ENCODE measurements at places on chromosomes 12 and 14.

- no peak for DNase-seq
These were observed 278.1 kb upstream of the SEL1L start for GRCh38 chr14:81811705-81812269.

- no peak for DNase-seq
These were observed 35.0 kb upstream of the FKBP4 start for GRCh38 chr12:2759733-2760132.

GRCh38 chr14:60332869-60333268 is 83.8 kb downstream of the PPM1A start:
- no peak for DNase-seq

DNA sequence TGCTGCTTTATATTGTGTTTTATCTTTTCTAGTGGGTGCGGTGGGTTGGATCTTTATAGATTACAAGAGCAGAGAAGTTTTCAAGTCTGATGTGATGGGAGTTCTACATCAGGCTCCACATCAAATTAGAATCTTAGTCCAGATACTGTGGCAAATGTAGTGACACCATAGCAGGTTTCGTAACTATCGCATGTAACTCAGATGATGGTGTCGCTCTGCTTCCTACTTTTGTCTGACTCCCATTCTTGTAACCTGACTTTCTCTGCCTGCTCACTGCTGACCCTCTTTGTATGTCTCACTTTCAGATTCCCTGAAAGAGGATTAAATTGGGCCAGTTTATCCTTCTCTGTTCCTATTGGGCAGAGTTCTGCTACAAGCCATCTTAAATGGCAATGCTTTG is 22.8 kb upstream of the FBXO34 start:
- no peak for DNase-seq

GRCh38 chr14:76346391-76347160 is 29.4 kb upstream of the ESRRB start:
- no peak for DNase-seq

- DNase-seq: no peak
These were observed 29.0 kb downstream of the LTBP2 start for GRCh38 chr14:74582910-74583581.

DNA sequence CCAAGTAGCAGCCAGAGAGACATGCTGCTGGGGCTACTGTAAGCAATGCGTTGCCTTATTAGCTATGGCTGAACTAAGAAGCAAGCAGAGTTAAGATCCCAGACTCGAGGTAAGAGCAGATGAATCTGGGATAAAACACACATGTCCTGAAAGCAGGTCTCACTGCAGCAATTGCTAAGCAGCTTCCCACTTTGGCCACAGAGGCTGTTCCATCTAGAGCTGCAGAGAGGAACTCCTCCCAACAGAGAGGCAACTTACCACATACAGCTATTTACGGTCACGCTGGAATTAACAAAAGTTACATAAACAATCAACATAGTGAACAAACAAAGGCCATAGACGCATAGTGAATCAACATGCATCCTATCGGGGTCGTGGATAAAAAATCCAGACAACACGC is 90.2 kb downstream of the KSR2 start:
- DNase-seq: no peak

DNA sequence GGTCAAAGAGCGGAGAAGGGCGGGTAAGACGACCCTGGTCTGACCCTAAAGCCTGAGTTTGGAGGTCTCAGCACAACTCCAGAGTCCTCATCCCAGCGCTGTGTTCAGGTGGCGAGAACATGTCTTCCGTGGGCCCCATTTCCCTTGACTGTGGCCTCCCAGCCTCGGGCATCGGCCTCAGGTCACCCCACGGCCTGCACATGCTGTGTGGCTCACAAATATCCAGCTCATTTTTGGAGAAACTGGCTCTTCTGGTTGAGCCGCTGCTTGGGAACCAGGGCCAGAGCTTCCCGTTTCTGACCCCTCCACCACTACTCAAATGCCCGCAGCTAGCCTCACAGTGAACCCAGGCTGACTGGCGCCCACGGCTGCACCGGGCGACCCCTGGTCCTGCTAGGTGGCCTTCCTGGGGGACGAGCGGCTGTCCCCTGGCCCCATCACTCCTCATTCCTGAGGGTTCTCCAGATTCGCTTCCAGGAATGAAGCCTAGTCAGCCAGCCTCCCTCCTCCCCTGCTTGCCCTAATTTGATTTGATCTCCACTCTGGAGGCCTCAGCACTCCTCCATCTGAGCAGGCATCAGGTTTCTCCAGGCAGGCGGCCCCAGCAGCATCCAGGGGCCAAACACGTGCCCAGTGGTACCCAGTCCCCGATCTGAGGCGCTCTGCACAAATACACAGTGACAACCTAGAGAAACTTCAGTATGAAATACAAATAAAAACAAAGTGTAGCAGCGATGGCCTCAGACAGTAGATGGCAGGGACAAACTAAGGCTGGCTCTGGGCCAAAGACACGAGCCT is 4.7 kb downstream of the P2RX2 start:
- no peak for DNase-seq

- DNase-seq: no peak
These were observed 106.7 kb downstream of the AEBP2 start for GRCh38 chr12:19546027-19546426.

DNA sequence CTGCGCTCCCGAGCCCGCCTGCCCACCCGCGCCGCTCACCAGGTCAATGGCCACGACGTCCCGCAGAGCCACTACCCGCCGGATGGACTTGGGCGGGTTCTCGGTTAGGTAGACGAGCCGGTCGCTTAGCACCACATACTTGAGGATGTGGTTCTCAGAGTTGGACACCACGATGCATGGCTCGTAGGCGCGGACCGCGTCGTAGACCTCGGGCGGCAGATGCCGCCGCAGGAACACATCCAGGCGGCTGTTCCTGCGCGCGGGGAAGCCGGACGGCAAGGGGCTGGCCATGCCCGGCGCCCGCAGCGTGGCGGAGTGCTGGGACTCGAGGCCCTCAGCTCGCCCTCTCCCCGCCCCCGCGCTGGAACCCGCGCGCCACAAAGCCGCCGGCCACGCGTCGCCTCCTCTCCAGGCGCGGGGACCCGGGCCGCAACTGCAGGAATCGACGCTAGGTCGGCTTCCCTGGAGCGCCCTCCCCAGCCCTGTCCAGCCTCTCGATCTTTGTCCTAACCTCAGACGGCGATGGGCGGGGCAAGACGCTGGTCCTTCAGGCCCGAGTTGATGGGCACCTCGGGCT is at the start of gene C12orf56:
Gene C12orf56 (minus strand): TSS at position 484 of the 577 bp plus-strand sequence. CDS start 193 bp downstream, at position 291.
- no peak for DNase-seq

DNA sequence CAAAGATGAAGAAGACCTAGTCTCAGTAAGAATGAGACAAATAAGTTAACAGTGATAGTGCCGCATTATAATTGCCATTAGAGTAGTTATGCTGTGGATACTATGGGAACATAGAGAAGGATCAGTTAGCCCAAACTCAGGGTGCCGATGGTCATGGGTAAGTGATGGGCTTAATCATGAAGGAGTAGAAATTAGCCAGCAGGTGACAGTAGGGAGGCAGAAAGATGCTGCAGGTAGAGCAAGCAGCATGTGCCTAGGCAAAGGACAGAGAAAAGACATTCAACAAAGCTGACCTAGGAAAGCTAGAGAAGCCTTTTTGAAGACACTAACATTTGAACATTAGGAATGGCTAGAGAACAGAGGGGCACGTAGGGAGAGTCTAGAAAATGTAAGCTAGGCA is 30.6 kb upstream of the PTPRQ start:
- no peak for DNase-seq

GRCh38 chr12:103824845-103825244 is 16.2 kb downstream of the NT5DC3 start:
- DNase-seq: no peak

DNA sequence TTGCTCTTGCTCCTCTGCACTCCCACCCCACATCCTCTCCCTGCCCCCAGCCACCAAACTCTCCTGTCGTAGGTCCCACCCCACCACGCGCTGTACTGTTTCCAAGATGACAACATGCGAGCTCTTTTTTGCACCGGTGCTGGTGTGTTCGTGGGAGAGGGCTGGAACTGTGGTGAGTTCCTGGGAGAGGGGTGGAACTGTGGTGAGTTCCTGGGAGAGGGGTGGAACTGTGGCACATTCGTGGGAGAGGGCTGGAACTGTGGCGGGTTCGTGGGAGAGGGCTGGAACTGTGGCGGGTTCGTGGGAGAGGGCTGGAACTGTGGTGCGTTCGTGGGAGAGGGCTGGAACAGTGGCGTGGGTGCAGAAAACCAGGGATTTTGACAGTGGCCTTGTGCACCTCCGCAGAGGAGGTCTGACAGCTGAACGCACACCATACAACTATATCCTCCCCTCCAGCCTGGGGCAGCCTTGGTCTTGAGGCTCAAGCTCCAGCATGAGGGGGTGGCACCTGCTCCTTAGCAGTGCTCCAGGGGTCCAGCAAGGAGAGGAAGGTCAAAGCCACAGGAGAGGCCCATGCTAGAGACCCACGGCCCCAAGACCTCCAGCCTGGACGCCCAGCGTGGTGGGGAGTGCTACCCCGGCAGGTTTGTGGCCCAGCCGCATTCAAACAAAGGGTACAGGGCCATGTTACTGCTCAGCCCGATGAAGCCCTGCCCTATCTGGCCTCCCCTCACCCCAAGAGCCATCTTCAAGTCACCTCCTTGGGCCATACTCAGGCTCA is 50.1 kb downstream of the ACTN1 start:
- no peak for DNase-seq

GRCh38 chr14:90649557-90650135 is 166.6 kb downstream of the TTC7B start:
- no peak for DNase-seq

- DNase-seq: no peak
These were observed 131.3 kb downstream of the PHLDA1 start for GRCh38 chr12:75900226-75900625.

DNA sequence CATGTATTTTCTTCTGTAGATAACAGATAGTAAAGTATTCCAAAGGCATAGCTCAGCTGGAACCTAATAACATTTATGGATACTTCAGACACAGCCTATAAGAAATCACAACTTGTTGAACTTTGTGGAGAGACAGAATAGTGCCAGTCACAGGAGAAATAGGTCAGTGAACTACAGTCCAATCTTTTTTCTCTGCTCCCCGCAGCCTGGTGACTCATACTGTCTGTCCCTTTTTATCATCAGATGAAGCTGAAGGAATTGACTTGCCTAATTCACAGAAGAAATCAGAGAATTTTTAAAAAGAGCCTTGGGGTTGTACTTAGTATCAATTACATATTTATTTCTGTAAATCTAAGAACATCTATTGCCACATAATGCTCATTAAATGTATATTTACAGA is 222.3 kb downstream of the ALG10 start:
- no peak for DNase-seq

DNA sequence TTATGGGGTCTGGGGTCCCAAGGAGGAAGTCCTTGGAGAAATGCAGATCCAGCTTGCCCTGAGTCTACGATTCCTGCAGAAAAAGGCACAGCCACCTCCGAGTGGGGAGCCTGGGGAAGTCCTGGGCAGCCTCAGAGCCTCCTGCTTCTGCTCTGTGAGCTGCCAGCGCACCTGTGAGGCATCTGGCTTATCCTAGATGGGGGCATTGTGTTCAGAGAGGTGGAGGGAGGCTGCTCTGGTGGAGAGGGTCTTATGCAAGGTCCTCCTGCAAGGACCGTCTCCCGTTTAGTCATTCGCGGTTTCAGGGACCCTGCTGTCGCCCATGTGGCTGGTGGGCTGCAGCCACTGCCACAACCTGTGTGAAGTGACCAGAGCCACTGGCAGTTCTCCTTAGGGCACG is 53.0 kb upstream of the PRMT8 start:
- no peak for DNase-seq

- DNase-seq: no peak
These were observed 2.0 kb downstream of the POP5 start for GRCh38 chr12:120579179-120579578.

DNA sequence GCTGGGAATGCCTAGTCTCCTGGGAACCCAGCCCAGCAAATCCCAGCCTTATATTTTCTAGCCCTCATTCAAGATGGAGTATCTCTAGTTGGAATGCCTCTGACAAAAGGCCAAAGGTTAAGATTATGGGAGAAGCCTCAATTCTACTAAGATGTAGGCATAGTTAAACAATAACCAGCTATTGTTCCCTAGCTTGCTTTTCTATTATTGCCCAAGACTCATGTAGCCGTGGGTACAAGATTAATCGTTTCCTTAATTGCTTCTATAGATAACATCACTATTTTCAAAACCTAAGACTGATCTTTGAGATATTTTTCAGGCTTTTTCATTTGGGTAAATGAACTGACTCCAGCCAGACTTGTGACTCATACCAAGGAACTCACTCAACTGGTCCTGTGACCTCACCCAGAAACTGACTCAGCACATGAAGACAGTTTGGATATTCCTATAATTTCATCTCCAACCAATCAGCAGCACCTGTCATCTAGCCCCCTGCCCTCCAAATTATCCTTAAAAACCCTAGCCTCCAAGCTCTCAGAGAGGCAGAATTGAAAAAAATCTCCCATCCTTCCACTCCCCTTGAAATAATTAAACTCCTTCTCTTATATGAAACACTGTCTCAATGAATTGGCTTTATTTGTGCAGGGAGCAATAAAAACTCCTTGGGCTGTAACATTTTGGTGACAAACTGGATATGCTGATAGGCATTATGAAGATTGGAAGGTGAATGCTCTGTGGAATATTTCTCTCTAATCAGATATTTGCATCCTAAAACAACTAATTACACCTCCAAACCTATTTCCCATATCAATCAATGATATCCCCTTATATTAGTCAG is 589.0 kb downstream of the C12orf50 start:
- no peak for DNase-seq
